ENCODE measurements at places on chromosomes 16 and 17.

DNA sequence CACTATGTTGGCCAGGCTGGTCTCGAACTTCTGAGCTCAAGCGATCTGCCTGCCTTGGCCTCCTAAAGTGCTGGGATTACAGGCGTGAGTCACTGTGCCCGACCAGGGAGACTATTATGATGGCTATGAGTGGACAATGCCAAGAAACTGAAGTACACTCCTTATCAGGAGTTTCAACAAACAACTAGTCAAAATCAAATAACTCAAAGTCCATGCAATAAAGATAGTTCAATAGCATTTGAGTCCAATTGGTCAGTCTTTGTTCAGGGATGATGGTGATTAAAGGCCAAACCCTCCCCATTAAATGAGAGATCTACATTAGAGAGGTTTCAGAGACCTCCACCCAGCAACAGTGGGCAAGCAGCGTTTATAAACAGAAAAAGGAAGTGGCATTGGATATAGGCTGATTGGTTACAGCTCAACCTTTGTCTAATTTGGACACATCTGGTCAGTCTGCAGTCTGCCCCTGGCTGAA lies 8.0 kb downstream of the CHST5 start:
- DNase-seq = no peak

DNA sequence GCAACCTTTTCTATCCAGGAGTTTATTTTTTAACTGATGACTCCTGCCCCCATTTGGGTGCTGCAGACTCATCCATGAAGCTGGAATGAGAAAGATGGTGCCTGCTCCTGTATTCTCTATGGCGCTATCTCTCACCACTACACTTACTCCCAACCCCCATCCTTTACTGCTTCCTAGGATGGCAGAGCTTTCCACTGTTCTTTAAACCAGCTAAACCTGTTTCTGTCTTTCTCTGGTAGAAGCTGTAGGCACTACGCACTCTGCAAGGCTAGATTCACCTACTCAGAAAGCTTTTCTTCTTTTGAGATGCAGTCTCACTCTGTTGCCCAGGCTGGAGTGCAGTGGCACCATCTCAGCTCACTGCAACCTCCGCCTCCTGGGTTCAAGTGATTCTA lies 47.0 kb downstream of the ADAMTS18 start:
- no peak for DNase-seq

DNA sequence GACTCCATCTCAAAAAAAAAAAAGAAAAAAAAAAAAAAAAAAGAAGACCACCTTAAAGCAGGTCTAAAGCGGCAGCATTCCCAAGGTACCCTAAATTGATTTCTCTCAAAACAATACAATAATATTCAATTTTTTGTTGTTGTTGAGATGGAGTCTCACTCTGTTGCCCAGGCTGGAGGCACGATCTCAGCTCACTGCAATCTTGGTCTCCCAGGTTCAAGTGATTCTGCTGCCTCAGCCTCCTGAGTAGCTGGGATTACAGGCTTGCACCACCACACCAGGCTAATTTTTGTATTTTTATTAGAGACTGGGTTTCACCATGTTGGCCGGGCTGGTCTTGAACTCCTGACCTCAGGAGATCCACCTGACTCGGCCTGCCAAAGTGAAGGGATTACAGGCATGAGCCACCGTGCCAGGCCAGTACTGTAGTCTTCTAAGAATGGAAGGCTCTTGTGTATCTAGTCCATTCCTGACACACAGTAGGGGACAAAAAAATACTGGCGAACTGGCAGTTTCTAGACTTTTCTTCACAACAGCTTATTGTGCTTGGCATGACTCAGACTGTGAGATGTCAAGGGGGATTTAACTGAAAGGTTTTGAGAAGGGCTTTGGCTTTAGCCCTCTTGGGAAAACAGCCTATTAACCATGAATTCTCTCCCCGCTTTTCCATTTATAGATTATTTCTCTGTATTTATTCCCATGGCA lies 17.3 kb downstream of the CDR2 start:
- DNase-seq = no peak

DNA sequence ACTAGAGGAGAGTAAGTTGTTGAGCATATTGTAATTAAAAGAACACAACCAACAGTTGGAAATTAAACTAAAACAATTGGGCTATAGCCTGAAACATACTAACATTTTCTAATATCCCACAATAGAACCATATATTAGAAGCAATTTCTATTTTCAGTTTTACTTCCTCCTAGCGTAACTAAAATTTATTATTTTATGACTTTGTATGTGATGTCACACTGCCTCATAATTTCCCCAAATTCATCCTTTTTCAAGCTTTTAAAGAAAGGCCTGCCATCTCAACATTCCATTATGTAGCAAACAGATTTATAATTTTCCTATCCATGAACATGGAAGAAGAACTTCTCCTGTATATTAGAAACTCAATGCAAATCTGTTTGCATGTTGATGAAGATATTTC lies 110.2 kb downstream of the HS3ST3A1 start:
- no peak for DNase-seq

- DNase-seq = peak; percentile 9
These were observed 545 bp downstream of the ARHGAP17 start for GRCh38 chr16:25014500-25015147.

DNA sequence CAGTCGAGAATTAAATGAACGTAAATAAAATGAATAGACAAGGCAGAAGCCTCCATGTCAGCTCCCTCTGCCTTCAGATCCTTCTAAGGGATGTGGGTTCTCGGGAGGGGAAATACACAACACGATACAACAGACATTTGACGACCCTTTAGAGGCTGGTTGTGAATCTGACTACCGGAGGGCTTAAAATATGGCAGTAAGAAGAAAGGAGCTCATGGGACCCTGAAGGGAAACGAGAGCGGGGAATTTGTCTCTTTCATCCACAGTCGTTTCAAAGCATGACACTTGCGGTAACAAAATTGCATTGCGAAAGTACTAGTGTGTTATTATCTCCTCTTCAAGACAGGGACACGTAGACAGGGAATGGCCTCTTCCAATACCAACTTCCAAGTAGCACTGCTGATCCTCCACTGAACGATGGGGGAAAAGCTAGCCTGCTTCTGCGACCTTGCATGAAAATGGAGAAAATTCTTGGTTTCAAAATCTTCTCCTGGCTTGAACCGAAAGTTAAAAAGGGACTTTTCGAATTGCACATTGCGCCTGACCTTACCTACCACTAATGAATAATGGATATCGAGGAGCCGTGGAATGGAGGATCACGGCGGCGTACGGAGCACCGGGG lies 1.2 kb upstream of the TNRC6C start:
- DNase-seq = no peak

DNA sequence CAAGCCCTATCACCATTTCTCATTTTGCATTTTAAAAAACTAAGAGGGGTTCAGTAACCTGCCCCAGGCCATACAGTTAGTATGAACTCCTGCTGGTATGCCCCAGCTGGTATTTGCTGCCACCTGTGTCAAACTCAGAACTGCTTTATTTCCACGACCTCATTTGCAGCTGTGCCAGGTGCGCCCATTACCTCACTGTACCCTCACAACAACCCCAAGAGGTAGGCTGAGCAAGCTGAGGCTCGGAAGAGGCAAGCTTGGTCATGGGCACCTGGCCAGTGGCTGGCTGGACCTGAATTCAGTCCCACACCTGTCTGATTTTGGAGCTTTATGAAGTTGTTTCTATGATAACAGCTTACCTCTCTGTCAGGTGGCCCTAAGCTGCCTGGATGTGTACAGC lies 7.6 kb downstream of the EPN2 start:
- DNase-seq = no peak

- peak; percentile 60 for DNase-seq
These were observed 79.2 kb downstream of the MYH11 start for GRCh38 chr16:15777533-15778203.

- DNase-seq = no peak
These were observed 39.1 kb upstream of the ADGRG1 start for GRCh38 chr16:57589374-57589773.

DNA sequence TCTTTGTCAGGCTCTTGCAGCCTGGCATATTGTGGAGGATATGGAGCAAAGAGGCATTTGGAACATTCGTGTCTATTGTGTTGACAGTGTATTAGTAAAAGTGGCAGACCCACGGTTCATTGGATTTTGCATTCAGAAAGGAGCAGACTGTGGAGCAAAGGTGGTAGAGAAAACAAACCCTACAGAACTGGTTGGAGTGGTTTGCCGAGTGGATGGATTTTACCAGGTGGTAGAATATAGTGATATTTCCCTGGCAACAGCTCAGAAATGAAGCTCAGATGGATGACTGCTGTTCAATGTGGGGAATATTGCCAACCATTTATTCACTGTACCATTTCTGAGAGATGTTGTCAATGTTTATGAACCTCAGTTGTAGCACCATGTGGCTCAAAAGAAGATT lies 44.5 kb downstream of the EFCAB13 start:
- no peak for DNase-seq

- DNase-seq = no peak
These were observed 123.5 kb downstream of the PRKCA start for GRCh38 chr17:66425756-66426396.

DNA sequence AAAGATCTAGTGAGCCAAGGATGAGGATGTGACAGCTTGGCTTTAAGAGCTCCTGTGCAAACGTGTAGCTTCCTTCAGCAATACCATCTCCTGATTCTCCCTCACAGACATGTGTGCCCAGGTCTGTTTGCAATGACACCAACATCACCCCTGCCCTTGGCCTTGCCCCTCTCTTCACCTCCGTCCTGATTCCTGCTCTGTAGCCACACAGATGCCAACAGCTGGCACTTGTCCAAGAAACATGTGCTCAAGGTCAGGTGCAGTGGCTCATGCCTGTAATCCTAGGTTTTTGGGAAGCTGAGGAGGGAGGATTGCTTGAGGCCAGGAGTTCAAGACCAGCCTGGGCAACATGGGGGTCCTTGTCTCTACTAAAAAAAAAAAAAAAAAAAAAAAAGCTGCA lies 103.8 kb upstream of the CRHR1 start:
- no peak for DNase-seq

GRCh38 chr17:41680426-41681040 lies 8.2 kb upstream of the EIF1 start:
- peak; percentile 42 for DNase-seq

DNA sequence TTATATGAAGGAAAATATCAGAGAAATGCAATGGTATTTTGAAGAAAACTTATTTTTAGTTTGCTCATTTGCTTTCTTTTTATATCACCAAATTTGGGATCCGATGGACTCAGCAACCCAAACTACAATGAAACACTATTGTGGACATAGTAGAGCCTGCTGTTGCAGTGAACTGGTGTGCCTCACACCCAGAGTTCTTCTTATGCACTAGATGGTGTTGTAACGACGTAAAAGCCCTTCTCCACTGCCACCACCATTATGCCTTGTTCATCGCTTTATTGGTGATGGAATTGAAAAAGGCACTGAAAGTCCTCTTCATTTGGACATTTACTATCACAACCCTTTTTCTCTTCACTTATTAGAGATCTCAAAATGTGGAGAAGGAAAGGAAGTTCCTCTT lies 381.3 kb downstream of the CDH8 start:
- no peak for DNase-seq

DNA sequence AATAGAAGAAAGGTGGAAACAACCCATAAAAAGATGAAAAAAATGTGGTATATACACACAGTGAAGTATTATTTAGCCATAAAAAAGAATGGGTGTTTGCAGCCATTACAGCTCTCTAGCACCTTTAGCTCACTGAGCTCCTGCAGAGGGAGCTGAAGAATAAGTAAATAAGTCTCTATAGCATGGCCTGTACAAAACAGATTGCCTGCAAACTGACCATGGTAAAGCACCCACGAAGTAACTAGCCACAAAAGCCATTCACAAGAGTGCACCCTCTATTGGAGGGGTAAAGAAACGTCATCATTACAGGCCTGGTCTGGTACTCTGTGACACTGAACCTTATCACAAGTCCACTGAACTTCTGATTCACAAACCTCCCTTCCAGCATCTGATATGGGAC lies 76.3 kb downstream of the USP32 start:
- no peak for DNase-seq

DNA sequence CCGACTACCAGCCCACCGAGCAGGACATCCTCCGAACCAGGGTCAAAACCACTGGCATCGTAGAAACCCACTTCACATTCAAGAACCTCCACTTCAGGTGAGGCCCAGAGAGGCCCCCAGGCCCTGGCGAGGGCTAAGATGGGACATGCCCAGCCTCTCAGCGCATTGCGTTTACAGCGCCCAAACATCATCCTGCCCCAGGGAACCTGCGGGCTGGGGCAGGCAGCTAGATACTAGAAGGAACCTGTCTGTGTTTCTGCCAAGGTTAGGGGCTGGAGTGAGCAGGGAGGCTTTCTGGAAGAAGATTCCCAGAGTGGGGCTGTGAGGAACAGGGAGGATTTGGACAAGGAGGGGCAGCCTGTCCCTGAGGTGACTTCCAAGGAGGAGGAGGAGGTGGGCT lies 90.6 kb downstream of the AMFR start:
- no peak for DNase-seq

GRCh38 chr16:9332574-9333148 lies 241.2 kb downstream of the HAPSTR1 start:
- no peak for DNase-seq

- DNase-seq = no peak
These were observed 12.3 kb upstream of the MPRIP start for GRCh38 chr17:17029938-17030337.

DNA sequence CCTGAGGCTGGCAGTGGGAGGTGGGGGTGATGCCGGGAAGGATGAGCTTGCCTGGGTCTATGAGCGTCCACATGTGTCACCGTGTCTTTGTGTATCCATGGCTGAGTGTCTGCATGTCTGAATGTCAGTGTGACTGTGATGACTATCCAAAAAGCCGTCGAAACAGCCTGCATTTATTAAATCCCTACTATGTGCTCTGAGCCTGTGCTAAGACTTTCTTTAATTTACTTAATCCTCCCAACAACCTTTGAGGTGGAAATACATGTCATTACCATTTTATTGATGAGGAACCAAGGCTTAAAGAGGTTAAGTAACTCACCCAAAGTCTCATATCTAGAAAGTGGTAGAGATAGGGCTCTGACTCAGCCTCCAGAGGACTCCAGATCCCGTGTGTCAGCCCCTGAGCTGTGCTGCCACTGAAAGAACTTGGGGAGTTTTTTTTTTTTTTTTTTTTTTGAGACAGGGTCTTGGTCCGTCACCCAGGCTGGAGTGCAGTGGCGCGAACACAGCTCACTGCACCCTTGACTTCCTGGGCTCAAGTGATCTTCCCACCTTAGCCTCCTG lies 20.0 kb downstream of the ARHGAP23 start:
- no peak for DNase-seq

DNA sequence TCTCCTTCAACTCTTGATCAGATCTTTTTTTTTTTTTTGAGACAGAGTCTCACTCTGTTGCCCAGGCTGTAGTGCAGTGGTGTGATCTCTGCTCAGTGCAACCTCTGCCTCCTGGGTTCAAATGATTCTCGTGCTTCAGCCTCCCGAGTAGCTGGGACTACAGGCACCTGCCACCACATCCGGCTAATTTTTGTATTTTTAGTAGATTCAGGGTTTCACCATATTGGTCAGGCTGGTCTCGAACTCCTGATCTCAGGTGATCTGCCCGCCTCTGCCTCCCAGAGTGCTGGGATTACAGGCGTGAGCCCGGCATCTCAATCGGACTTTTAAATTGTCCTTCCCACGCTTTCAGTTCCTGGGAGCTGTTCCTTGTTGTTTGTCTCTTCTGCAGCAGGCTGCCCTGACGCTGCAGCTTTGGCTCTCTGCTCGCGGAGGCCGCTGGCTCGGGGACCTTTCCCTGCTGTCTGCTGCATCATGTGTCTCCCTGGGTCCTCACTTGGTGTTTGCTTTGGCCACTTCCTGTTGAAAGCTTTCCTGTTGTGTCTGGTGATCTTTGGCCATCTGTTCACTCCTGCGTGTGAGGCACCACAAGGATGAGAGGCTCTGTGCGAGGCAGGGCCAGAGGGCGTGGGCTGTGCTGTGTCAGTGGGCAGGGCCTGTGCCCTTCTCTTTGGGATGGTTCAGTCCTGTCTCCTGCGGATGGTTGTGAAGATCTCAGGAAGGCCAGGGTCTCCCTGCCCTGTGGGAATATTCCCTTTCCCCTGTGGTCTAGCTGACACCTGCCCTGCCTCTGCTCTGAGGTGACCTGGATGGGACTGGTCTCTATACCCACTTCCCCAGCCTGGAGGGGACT lies 18.4 kb upstream of the CAPN15 start:
- DNase-seq = peak; percentile 66
